ENCODE measurements at places on chromosomes 4 and X.

DNA sequence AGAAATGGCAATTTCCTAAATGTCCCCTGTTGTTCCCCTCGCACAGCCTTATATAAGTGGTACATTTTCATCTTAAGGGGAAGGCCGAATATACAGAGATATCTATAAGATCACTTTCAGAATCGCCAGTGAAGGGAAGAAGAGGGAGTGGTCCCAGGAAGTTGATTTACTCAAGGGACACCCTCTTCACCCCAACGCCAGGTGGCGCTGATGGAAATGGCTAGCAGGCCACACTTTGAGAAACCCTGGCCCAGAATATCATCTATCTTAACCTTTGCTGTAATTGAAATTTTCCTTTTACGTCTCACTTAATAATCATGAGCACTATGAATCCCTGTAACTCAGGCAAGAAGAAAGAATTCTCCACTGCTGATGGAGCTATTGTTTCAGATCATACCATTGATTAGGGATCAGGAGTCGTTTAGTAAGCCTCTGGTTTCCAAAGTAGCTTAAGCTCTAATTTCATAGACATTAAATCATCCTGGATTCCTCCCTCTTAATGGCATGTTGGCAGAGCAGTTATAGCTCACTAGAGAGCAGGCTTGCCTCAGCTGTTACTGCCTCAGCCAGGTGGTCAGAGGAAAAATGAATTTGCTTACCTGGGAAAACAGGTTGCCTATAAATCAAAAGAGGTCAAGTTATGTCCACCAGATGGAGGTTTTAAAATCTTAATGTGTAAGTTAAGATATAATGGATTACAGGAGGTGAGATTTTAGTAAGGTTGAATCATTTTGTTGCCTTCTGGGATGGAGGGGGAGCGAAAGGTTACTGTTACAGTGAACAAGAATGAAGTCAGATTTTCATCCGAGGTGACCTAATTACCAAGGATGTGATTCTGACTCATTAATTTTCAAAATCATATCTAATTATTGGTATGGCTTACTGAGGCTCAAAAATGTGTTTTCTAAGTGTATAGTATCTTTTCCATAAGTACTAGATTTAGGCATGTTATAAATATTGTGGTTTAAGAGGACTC is 941.2 kb upstream of the TENM3 start:
- DNase-seq, result peak; percentile 52

DNA sequence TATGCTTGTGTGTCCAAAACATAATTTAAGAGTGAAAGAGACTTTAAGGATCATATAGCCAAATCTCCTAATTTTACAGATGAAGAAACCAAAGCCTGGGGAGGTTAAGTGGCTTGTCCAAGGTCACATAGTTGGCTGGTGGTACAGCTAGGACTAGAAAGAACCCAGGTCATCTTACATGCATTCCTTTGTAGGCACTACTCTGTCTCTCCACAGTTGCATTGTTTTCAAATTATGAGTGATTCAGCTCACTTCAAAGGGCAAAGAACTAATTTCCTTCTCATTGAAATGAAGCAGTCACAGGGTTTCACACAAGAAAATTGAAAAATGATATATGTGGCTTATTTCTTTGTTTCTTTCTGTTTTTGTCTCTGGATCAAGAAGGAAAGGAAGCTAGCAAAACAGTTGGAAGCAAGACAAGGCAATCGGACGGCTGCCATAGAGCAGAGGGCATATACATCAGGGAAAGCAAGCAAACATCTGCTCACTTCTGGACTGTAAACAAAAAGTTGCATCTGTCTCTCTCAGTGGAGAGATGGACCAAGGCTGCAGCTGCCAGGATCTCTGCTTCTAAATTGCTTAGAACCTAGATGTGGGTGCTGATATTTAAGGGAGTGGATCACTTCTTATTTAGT is 107.5 kb upstream of the AMOT start:
- DNase-seq, result no peak

- no peak for DNase-seq
Measured at GRCh38 chr4:152677117-152677516, 2.7 kb downstream of the TMEM154 start.

- DNase-seq, result no peak
Measured at GRCh38 chrX:72202792-72203401, 21.3 kb downstream of the PIN4 start.

- DNase-seq, result no peak
Measured at GRCh38 chr4:158013858-158014257, 159.0 kb downstream of the GASK1B start.

- no peak for DNase-seq
Measured at GRCh38 chrX:27903960-27904359, 77.3 kb downstream of the DCAF8L1 start.

DNA sequence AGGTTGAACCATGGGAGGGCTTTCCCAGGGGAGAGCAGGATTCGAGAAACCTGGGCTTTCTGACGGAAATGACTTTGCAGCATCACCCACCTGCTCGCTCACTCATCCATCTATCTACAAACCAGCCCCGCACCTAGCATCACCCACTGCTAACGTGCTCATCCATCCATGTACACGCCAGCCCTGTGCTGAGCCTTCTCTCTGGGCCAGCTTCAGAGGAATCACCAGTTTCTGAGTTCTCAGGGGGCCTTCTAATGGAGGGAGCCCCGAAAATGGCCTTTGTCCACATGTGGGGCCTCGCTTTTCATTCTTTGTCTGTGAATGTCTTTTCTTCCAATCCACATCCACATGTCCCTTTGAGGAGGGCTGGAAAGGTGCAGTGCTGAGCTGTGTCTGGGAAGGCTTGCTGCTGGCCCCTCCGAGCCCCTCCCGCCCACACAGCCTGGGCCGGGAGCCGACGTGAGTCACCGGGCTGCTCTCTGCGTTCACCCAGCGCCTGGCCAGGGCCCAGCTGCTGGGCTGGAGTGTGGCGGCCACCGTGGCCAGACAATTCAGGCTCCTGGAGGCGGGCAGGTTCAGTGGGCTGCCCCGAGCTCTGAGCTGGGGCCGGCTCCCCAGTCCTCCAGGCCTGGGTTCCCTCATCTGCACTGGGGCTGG is 14.7 kb downstream of the SORCS2 start:
- DNase-seq, result no peak

DNA sequence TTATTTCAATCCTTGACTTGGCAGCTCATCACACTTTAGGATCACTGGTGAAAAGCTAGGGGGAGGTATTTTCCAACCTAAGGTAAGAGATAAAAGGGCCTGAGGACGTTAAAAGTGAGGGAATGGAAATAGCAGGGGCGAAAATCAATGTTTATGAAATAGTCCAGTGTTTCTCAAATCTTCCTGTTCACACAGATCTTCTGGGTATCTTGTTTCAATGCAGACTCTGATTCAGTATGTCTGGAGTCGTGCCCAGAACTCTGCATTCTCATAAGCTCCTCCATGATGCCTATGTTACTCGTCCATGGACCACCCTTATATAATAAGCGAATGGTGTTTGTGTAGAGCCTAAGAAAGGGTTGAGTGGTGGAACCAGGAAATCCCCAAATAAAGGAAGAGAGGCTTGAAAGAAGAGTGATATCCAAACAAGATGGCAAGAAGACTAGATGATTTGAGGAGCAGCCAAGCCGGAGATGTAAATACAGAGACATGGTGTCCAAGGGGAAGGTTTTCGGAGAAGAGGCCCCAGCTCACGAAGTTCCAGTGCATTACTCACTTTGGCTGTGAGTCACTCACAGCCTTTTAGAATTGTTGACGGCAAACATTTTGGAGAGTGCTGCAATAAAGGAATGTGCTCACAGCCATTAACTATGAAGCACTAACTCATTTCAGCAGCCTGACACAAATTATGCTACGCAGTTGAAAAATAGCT is 215.6 kb upstream of the PPARGC1A start:
- DNase-seq, result no peak

DNA sequence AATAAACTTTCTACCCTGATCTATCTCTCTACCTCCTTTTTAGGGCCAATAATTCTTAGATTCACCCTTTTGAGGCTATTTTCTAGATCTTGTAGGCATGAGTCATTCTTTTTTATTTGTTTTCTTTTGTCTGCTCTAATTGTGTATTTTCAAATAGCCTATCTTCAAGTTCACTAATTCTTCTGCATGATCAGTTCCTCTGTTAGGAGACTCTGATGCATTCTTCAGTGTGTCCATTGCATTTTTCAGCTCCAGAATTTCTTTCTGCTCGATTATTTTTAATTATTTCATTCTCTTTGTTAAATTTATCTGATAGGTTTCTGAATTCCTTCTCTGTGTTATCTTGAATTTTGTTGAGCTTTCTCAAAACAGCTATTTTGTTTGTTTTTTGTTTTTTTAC is 11.3 kb downstream of the CXorf58 start:
- no peak for DNase-seq

DNA sequence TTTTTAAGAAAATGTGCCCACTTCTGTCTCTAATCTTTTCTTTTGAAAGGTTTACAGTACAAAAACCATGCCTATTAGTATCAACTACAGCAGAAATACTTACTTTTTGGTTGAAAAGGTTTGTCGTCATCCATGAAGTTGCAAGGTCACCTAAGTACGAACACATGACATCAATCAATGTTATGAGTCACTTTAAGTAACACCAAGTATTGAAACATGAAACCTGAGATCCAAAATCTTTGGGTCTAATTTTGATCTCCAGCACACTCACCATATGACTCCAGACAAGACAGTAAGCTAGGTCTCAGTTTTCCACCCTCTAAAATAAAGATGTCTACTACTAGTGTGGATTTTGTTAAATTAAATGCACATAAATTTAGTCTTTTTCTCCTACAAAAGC is 8.4 kb downstream of the ZNF280C start:
- no peak for DNase-seq

DNA sequence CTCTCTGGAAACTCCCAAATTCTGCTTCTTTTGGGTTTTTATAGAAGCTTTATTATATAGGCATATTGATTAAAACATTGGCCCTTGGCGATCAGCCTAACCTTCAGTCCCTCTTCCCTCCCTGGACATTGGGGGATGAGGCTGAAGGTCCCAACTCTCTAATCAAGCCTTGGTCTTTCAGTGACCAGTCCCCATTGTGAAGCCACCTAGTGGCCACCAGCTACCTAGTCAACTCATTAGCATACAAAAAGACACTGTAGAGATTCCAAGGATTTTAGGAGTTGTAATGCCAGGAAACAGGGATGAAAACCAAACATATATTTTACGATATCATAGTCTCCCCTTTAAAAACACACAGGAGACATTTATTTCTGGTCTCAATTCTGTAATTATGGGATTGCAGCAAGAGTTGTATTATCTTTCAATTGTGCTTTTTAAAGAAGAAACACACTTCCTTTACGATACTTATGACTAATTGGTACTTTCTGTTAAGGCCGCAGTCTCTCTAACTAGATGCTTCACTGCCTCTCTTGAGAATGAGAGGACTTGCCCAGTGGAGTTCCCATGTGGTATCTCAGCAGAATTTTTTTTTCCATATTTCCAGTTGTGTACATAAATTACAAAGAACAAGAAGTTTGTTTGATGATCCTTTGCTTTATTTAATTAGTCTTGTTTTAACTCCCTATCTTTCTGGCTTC is 58.2 kb downstream of the WDR17 start:
- DNase-seq, result peak; percentile 0

GRCh38 chr4:86579941-86580340 is 14.2 kb upstream of the PTPN13 start:
- DNase-seq, result no peak

DNA sequence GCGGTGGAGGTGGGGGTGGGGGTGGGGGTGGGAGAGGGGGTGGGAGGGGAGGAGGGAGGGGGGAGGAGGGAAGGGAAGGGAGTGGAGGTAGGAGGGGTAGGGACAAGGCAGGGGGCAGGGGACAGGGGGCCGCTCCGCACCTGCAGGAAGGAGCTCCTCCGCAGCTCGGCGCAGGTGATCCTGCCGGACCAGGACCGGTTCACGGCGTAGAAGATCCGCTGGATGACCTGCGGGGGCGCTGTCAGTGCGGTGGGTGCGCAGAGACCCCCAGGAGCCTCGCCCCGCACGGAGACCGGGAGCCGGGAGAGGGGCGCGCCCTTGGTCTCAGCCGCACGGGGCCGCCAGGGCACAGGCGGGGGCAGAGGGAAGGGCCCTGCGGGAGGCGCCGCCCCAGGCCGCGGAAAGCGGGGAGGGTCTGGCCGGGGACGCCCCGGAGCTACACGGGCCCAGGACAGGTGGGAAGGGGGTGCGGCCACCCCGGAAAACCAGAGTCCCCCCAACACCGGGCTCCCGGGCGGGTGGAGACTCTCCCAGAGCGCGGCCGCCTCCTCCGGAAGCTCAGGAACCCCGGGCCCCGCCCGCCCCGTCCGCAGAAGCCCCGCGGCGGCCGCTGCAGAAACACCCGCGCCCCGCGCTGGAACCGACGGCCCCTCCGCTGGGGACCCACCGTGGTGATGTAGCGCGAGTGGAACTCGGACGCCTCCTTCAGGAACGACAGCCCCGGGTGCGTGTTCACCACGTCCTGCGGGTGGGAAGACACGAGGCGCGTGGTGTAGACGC is 27.6 kb upstream of the GTPBP6 start:
- no peak for DNase-seq

- DNase-seq, result no peak
Measured at GRCh38 chr4:164081371-164081770, 586.9 kb downstream of the TMA16 start.

- DNase-seq, result no peak
Measured at GRCh38 chrX:47563801-47564315, 2.9 kb downstream of the ARAF start.

DNA sequence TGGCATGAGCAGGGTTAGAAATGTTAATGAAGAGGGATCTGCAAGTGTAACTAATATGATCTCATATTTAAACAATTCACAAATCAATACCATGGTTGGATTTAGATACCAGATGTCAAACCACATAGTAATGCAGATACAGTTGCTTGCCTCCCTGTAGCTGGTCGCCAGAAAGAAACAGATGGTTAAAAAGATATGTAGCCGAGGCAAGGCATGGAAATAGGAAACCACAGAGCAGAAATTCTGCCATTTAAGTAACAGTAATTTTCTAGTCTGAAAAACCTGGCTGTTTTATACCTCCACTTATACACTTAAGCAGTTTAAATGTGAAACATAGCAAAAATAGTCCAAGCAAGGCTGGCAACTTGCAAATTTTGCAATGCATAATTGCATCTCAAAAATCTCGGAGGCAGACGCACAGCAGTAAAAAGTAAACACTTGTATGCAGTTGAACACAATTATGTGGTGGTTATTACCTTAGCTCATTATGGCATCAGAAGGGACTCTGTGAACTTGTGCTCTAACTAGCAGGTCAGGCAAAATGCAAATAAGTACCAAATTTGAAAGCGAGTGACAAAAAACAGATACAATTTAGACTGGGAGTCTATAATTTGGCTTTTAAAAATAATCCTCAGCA is 126.8 kb downstream of the NAA11 start:
- DNase-seq, result peak; percentile 60

- peak; percentile 44 for DNase-seq
Measured at GRCh38 chr4:20297783-20298182, 46.1 kb downstream of the SLIT2 start.

GRCh38 chr4:92172203-92172602 is 131.6 kb upstream of the GRID2 start:
- DNase-seq, result no peak

- peak; percentile 67 for DNase-seq
Measured at GRCh38 chr4:167234316-167234881, at the start of gene SPOCK3. Gene SPOCK3, minus strand, starts transcription at chr4:167234494.

- no peak for DNase-seq
Measured at GRCh38 chrX:131264053-131264452, 25.1 kb downstream of the IGSF1 start.

GRCh38 chrX:136045008-136045407 is 59.8 kb downstream of the SLC9A6 start:
- DNase-seq, result no peak
